ENCODE measurements at places on chromosomes 16 and 17. TPM values are rescaled to one million over a fixed set of nuclear protein-coding genes. Genes with fewer than 3 reads are reported as not detected.

TGFB1I1 gene
- total RNA-seq, result 1.5 TPM

TP53TG3D gene
- 0.89 TPM for total RNA-seq

ZNF597 gene
- total RNA-seq, result 3.6 TPM

CD300LG gene
- not detected for total RNA-seq

DNA sequence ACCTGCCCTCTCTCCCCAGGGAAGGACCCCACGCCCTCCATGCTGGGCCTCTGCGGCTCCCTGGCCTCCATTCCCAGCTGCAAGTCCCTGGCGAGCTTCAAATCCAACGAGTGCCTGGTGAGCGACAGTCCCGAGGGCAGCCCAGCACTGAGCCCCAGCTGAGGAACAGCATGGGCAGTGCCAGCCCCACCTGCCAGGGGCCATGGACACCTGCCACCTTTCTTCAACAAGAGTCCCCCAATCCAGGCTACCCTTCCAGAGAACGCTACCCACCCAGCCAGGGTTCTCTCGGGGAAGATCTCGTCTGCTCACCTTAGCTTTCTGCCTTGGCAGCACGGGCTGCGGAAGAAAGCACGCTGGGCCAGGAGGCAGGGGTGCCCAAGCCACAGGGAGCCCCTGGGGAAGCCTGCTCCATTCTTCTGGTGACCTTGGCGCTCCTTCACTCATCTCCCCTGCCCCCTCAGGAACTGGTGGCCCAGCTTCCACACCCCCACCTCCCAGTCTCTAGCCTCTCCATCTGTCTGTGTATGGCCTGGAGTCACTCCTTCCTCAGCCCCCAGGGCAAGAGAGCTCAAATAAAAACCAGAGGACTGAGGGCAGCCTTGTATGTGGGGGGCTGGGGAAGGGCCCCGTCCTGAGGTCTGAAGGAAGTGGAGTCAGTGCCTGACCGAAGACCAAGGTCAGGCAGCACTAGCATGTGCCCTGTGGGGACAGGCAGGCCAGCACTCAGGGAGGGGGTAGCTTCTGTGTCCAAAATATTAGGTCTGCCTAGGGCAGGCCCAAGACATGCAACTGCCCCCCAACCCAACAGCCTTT lies 6.3 kb downstream of the SLC25A39 start:
- H3K36me3 ChIP-seq, result peaks cover 10% of the 10 kb centered on the region
- no peak for DNase-seq
- peaks cover 16% of the 10 kb centered on the region for H3K4me1 ChIP-seq
- peaks cover 31% of the 10 kb centered on the region for H3K27me3 ChIP-seq

- peaks cover 2% of the 10 kb centered on the region for H3K27me3 ChIP-seq
- DNase-seq, result no peak
- peaks cover 41% of the 10 kb centered on the region for H3K36me3 ChIP-seq
- no peak overlapping the region for H3K27ac ChIP-seq
- no peak overlapping the region for H3K4me3 ChIP-seq
- H3K4me1 ChIP-seq, result no peaks in the 10 kb centered on the region
These were observed 21.3 kb downstream of the ADGRG5 start for GRCh38 chr16:57563761-57564160.

DNA sequence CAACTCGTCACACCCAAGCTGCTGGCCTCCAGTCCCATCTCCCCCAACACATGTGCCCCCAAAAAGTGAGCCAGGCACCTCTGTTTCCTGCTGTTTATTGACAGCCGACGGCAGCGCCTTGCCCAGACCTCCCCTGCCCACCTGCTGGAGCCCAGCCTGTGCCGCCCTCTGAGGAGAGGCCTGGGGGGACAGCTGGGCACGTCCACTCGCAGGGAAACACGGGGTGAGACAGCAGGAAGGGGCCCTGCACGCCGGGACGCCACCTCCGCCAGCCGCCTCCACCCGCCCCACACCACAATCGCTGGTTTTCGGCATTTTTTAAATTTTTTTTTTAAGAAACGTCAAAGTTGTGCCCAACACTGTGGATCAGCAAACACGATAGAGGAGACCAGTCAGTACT lies 19.3 kb downstream of the CASKIN1 start:
- H3K4me1 ChIP-seq, result no peaks in the 10 kb centered on the region
- H3K4me3 ChIP-seq, result no peak overlapping the region
- no peaks in the 10 kb centered on the region for H3K36me3 ChIP-seq
- DNase-seq, result no peak

DNA sequence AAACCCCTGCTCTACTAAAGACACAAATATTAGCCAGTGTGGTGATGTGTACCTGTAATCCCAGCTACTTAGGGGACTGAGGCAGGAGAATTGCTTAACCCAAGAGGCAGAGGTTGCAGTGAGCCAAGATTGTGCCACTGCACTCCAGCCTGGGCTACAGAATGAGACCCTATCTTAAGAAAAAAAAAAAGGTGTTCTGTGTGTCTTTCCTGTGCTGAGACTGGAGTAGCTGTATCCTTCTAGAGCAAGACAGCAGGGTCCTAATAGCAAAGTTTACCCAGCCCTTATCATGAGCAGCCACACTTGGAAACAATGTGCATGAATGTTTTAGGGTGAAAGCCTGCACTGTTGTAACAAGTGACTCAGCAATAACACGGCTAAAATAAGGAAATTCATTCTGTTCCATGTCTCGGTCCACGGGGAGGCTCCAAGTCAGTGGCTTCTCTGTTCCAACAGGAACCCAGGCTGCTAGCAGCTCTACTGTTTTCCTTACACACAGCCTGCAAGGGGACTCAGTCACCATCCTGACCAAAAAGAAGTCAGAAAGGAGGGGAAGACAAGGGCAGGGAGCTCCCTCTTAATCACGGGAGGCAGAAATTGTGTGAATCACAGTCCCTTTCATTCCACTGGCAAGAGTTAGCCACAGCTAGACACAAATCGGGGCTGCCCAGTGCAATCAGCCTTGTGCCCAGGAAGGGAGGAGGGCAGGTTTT lies 7.1 kb upstream of the SLC5A11 start:
- DNase-seq, result no peak
- no peaks in the 10 kb centered on the region for H3K4me1 ChIP-seq
- H3K4me3 ChIP-seq, result no peak overlapping the region

GRCh38 chr17:59627274-59627673 lies 7.6 kb downstream of the CLTC start:
- no peak overlapping the region for H3K4me3 ChIP-seq
- peaks cover 32% of the 10 kb centered on the region for H3K36me3 ChIP-seq
- peaks cover 35% of the 10 kb centered on the region for H3K4me1 ChIP-seq
- no peaks in the 10 kb centered on the region for H3K27me3 ChIP-seq
- DNase-seq, result no peak

DNA sequence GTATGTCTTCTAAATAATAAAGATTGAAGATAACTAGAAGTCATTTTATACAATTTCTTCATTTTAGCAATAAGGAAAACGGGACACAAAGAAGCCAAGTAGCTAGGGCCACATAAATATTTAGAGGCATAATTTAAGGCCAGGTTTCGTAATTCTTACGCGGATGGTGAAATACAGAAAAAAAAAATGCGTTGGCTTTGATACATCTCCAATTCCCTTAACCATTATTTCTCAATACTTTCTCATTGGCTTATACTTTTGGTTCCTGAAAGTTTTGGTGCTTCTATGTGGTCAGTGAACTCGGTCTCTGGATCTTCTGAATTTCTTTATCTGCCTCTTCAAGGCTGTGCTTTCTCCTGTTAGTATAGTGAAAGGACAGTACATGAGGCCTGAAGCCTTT lies 888.1 kb downstream of the KCNJ2 start:
- H3K4me3 ChIP-seq, result no peak overlapping the region
- H3K4me1 ChIP-seq, result no peaks in the 10 kb centered on the region
- H3K27ac ChIP-seq, result no peak overlapping the region
- H3K36me3 ChIP-seq, result no peaks in the 10 kb centered on the region

- H3K27me3 ChIP-seq, result no peaks in the 10 kb centered on the region
- no peak overlapping the region for H3K4me3 ChIP-seq
- H3K4me1 ChIP-seq, result peaks cover 7% of the 10 kb centered on the region
- no peak for DNase-seq
- H3K36me3 ChIP-seq, result peaks cover 2% of the 10 kb centered on the region
These were observed 85.7 kb downstream of the CDYL2 start for GRCh38 chr16:80718480-80719220.

GRCh38 chr17:73634629-73635028 lies 9.6 kb downstream of the SDK2 start:
- no peak overlapping the region for H3K4me3 ChIP-seq
- peaks cover 11% of the 10 kb centered on the region for H3K36me3 ChIP-seq
- DNase-seq, result no peak
- peaks cover 13% of the 10 kb centered on the region for H3K4me1 ChIP-seq
- H3K27ac ChIP-seq, result no peak overlapping the region
- peaks cover 2% of the 10 kb centered on the region for H3K27me3 ChIP-seq

DNA sequence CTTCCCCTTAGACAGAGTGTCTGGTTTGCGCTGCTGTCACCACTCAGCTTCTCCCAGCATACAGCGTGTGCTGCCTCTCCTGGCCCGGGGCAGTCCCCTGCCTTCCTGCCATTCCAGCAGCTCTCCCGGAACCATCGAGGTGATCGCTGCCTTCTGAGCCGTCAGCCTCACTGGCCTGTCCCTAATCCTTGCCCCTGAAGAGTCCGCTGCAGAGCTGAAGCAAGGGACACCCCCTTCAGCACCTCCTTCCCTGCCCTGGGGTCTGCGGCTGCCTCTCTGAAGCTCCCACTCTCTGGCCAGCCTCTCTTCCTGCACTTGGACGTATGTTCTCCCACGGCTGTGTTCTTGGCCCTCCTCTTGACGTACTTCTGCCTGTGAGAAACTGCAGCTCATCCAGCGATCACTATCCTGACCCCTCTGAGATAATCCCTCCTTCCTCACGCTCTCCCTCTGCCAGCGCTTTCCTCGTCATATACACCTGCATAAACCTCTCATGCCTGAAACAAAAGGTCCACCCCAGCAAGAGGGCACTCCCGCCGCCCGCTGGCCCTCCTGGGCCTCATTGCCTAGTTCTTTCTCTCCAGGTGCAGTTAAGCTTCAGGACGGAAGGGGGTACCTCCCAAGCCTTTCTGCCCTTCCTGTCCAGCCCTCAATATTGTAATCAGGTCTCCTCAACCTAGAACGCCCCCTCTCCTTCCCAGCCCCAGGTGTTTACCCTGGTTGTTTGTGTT lies 220.6 kb upstream of the CHMP6 start:
- H3K27ac ChIP-seq, result peak overlapping the region; percentile 43
- H3K4me3 ChIP-seq, result no peak overlapping the region
- peaks cover 53% of the 10 kb centered on the region for H3K4me1 ChIP-seq
- H3K27me3 ChIP-seq, result no peaks in the 10 kb centered on the region

DNA sequence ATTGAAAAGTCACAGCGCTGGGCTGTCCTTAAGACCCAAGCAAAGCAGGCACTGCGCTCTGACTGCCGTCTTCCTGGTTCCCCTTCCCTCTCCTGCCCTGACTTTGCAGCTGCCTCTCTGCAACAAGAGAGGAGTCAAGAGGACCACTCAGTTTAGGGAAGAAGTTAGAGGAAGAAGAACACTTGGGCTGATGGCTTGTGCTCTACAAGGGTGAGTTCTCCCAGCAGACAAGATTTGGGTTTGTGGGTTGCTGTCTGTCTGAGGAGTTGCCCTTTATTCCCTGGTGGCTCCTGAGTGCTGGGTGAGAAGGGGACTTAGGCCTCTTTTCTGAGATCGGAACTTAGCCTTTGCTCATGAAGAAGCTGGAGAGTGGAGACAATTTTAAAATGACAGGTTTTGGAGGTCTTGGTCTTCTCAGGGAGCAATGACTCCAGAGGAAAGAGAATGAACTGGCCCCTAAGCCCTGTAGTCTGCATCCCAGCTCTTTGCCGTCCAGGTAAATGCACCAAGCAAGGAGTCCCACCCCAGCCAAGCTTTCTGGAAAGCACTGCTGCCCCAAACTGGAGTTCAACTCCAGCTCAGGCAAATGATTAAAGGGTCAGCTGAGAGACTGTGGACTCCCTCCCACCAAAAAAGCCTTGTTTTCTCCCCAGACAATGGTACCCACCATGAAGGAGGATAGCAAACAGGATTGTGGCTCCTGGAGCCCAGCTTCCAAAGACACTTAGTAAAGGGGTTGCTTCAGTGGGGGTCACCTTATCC lies 2.7 kb upstream of the HOXB9 start:
- no peak overlapping the region for H3K4me3 ChIP-seq
- no peak for DNase-seq
- no peak overlapping the region for H3K27ac ChIP-seq
- H3K27me3 ChIP-seq, result peaks cover 85% of the 10 kb centered on the region

- H3K27me3 ChIP-seq, result no peaks in the 10 kb centered on the region
- H3K36me3 ChIP-seq, result peaks cover 9% of the 10 kb centered on the region
- H3K4me3 ChIP-seq, result no peak overlapping the region
- DNase-seq, result no peak
- H3K4me1 ChIP-seq, result no peaks in the 10 kb centered on the region
These were observed 435.7 kb downstream of the ZFHX3 start for GRCh38 chr16:72612256-72612655.

- no peak overlapping the region for H3K27ac ChIP-seq
- DNase-seq, result peak; percentile 23
- peaks cover 1% of the 10 kb centered on the region for H3K27me3 ChIP-seq
- H3K4me1 ChIP-seq, result peaks cover 15% of the 10 kb centered on the region
These were observed 214.1 kb downstream of the SEC14L1 start for GRCh38 chr17:77354670-77355455.

DNA sequence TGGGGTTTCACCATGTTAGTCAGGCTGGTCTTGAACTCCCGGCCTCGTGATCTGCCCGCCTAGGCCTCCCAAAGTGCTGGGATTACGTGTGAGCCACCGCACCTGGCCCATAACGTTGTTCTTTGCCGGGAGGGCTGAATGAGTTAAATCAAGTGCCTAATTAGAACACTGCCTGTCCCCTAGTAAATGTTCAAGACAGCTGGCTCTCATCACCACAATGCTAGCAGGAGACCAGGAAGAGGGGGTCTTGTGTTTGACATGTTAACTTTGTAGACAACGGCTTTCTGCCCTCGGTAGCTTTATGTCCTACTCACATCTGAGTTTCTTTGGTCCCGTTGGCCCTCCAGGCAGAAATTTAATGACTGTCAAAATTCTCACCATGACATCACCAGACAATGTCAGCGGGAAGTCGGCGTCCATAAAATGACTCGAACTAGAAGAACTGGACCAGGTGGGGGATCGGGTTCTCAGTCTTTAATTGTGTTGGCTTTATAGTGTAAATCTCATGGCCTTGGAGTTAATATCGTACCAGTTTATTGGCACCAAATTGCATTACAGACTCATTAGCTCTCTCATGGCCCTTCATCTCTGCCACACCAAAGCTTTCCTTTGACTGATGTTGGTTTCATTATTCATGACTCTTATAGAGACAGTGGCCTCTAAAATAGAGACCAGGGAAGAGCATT lies 11.4 kb upstream of the ITPRIPL2 start:
- DNase-seq, result no peak
- H3K4me1 ChIP-seq, result no peaks in the 10 kb centered on the region
- no peak overlapping the region for H3K4me3 ChIP-seq
- H3K36me3 ChIP-seq, result no peaks in the 10 kb centered on the region
